Stimulated activated CD8-positive, alpha-beta memory T cell treated with anti-CD3 and anti-CD28 coated beads, Interleukin-7, amount 100 ng/mL, for 24 hours (primary cell): ENCODE measurements at places on chromosomes 7 and 10.

- no peak for DNase-seq
Observed at GRCh38 chr7:2248984-2249694, 7.1 kb downstream of the NUDT1 start.

DNA sequence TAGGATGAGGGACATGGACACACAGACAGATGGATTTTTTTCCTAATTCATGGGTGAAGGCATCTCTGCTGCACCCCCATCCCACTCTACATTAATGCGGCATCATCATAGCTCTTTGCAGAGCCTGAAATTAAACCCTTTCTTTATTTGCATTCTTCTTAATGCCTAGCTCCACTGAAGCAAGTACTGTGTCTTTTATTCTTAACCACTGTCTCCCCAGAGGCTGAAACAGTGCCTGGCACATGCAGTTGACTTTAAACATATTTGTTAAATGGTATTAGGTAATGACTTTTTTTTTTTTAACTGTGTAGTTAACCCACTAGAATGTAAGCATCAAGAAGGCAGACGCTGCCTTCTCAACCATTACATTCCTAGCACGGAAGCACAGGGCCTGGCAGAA lies 73.5 kb downstream of the SMURF1 start:
- DNase-seq: no peak

DNA sequence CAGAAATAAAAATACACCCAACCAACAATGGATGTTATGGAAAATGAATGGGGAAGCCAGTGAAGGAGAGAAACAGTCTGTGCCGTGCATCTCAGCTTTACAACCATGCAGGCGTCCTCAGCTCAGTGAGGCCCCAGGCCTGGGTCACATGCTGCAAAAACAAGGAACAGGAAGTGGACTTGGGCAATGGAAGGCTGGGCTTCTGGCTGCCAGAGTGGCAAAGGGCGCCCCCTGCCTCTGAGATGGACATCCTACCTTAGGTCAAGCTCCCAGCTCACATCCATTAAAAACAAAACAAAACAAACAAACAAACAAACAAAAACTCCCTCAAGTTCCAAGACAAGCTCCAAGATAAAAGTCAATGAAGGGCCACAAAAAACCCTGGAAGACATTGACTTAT lies 54.7 kb upstream of the AFAP1L2 start:
- no peak for DNase-seq

DNA sequence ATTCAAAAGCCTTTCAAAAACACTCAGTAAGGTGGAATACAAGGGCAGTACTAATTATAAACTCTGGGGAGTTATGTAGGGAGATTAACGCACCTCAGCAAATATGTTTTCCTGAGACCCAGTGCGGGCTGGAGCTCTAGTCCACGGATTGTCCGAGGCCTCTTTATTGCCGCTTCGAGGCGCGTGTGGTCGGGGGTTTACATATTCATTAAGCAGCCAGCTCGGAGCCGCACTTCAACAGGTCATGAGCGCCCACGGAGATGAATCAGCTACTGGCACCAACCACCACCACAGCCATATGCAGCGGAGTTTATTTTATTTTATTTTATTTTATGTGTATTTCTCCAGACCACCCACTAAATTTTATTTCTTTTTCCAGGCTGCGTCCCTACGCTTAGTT lies 195.9 kb upstream of the ADARB2 start:
- no peak for DNase-seq

- DNase-seq: no peak
Observed at GRCh38 chr10:60425392-60426110, 35.9 kb upstream of the ANK3 start.

DNA sequence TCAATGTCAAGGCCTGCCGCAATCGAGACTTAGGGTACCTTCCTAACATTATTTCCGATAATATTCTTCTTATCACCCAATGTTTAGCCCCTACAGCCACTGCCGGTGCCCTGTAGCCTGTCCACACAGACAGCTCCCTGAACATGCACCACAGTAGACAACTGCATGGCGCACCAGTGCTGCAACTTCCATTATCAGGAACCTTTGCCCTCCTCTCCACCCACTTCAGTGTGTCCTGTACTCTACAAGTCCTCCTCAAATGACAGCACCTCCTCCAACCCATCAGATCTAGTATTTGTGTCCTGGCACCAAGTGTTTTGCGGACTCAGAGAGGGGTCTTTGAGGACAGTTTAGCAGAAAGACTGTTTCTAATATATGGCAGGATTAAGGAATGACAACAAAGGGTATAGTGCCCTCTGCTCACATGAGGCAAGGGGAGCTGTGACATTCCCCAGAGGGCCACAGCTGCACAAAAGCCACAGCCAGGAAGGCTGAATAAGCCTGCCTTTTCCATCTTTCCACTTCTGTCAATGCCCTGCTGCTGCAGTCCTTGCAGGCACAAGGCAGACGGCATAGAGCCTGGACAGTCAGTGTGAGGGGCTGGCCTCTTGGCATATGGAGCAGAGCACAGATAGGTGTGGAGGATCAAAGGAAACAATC lies 335.4 kb downstream of the PARD3 start:
- DNase-seq: no peak

GRCh38 chr7:8481752-8482446 lies 48.5 kb downstream of the NXPH1 start:
- DNase-seq: no peak

GRCh38 chr7:80496586-80496985 lies 15.3 kb downstream of the GNAT3 start:
- no peak for DNase-seq

DNA sequence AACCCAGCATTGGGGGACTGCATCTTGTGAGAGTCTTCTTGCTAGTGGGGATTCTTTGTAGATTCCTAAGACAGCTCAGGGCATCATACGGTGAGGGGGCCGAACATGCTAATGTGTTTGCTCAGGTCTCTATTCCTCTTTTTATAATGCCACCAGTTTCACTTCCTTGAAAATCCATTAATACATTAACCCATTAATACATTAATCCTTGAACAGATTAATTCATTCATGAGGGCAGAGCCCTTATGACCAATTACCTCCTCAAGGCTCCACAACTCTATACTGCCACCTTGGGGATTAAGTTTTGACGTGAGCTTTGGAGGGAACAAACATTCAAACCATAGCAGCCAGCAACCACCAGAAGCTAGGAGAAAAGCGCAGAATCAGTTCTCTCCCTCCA lies 67.2 kb upstream of the POT1 start:
- DNase-seq: no peak

- no peak for DNase-seq
Observed at GRCh38 chr7:98206451-98207330, 4.5 kb upstream of the BHLHA15 start.

GRCh38 chr10:77566914-77567566 lies 70.6 kb downstream of the KCNMA1 start:
- no peak for DNase-seq

DNA sequence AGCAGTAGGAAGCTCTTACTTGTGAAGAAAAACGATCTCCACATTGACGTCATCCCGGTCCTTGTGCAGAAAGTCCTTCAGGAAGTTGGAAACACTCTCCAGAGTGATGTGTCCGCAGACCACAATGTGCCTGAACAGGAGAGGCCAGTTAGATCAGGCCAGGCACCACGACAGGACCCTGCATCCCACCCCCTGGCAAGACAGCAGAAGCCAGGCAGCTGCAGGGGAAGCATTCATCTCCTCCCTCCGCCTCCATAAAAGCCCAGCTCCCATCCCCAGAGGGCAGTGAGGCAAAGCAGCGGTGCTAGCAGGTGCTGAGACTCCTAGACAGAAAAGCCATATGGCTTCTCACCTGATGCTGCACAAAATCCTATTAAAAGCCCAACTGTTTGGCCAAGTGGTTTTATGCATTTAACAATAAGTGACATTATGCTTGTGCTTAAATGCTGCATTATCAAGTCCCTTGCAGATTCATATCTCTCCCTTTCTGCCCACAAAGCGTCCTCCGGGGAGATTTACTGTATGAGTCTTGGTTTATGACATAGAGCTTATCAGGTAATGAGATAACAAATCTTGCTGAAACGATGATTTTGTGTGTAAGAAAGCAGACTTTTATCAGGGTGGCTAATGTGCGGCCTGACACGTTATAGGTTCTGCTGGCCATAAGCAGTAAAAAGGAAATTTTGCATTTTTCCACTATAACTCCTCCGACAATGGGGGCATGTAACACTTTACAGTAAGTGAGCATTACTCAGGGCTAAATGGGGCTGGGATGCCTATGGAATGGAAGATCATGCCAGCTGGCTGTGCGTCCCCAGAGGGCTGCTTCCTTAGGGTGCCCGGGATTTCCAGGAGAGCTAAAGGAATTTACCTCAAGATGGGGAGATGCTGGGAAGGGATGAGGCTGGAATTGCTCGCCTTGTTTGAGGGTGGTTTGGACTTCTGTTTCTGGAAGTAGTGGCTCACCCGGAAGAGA lies 546.9 kb downstream of the KCNMA1 start:
- no peak for DNase-seq

DNA sequence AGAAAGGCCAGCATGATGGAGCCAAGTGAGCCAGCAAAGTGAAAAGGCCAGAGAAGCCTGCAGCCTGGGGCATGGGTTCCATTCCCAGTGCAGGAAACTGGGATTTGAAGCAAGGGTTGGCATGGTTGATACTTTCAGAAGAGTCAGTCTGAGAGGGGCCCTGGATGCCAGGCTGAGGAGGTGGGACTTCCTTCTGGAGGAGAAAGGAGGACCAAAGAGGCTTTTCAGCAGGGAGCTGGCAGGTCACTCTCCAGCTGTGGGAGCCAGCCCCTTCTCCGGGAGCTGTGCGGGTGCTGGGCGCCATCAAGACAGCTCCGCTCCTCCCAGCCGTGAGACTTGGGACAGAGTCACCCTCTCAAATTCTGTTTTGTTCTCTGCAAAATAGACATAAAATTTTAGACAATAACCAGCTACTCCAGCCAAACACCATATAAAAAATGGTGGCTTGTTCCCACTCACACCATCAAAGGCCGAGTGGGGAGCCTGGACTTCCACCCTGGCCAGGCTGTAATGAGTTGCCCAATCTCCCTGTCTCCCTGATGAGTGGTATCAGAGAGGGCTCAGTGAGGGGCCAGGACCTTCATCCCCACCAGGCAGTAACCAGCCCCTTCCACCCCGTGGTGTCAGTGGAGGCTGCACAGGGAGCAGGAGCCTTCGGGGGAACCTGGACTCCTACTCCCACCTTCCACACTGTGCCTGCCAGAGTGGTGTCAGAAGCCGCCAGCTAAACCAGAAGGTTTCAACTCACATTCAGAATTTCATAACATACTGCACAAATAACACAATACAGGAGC lies 133.6 kb upstream of the RET start:
- no peak for DNase-seq

GRCh38 chr7:39085590-39086049 lies 107.9 kb downstream of the POU6F2 start:
- DNase-seq: no peak

GRCh38 chr7:69047151-69047754 lies 551.0 kb upstream of the AUTS2 start:
- no peak for DNase-seq

GRCh38 chr10:92809840-92810239 lies 38.5 kb upstream of the EXOC6 start:
- no peak for DNase-seq

DNA sequence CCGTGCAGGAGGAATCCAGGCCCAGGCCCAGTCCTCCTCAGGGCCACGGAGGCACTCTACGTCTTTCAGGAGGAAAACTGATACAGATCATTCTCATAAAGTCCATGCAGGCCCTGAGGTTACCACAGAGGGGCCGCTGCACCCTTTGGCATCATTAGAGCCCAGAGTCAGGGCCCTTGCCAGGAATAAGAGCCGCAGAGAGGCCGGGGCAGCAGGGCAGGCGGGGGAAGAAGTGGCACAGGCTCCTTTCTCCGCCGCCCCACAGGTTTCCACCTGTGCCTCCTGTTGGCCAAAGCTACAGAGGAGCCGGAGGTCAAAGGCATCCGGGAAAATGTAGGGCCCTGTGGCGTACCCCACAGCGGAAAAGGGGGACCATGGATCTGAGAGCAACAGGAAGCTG lies 366.6 kb upstream of the SHH start:
- DNase-seq: no peak

DNA sequence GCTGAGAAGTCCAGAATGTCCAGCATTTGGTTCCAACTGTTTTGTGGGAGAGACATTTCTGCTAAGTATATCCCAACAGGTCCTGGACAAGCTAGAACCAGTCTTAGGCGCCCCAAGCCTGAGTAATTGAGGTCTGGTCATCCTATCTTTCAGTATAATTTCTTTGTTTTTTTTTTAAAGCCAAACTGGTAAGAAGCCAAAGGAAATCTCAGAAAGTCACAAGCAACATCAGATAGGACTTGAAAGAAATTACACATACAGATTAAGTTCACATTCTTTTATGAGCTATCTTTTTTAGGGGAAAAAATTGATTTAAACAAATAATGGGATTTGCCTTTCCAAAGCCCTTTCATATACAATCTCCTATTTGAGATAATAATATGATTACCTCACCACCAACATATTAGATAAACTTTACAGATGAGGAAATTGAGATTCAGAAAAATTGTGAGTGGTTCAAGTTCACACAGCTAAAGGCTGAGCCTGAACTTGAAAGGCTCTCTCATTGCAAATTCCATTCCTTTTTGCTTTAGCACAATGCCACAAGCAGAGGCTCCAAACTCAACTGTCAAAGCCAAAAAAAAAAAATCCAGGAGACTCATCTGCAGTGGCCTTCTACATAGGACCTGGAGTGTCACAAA lies 15.0 kb downstream of the PDLIM1 start:
- DNase-seq: no peak

GRCh38 chr7:30447466-30447865 lies 31.1 kb downstream of the NOD1 start:
- no peak for DNase-seq

DNA sequence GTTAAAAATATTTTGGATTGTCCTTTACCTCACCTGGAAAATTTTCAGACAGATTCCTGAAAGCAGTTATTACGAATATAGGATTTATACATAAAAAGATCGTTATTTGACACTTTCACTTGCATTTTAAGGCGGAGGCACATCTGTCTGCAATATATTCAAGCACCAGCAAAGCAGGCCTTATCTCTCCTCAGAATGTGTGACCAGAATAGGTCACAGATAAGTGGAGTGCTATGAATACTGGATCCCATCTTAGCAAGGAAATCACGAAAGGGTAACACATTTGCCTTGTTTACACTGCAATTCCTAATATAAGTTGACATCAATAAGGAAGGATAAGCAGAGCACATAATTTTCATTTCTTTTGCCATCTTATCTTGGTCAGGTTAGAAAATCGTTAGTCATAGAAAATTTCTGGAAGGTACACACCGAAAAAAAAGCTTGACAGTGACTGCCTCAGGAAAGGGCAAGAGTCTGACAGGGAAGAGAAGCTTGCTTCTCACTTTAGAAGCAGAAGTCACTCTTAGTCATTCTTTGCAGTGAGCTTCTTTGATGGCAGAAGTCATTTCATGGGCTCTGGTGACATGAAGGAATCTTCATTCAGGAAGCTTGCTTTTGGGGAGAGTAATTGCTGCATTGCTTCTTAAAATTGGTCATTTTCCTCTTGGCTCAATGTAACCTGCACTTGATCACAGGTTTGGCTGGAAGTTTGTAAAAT lies 98.1 kb upstream of the STK17A start:
- no peak for DNase-seq
